ENCODE measurements at places on chromosomes 7 and 10.

DNA sequence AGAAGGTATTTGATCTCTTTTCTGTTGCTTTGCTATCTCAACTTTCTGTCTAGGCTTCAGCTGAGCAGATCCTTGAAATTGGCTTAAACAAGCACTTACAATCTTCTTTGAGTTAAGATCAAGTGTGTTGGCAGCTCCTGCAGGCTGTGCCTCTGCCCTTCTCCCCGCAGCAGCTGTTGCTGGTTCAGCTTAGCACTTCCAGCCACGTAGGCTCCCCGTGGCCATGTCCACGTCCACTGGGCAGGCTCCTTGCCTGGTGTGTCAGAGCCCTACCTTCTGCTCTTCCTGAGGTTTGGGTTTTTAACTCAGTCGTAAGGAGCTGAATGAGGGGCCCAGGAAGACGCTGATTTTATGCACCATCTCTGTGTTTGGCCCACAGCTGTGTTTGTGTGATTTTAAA is 47.2 kb downstream of the CAMK1D start:
- no peak for DNase-seq

DNA sequence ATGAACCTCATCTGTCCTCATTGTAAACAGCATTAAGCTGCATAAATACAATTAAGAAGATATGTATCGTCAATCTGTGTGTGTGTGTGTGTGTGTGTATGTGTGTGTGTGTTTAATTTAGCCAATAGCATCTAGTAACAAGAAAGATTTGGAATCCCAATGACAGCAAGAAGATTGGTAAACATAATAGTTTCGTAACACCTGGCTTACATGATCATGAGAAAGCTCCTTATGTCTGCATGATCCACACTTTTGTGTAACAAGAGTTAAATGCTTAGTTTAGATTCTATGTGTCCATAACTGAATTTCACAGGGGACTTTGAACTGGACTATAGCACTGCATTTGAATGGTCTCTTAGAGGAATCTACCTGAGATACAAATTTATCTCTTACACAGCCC is 191.0 kb upstream of the BET1 start:
- no peak for DNase-seq

- no peak for DNase-seq
Measured at GRCh38 chr7:122518488-122518887, 180.4 kb downstream of the RNF133 start.

GRCh38 chr7:16711730-16712129 is 41.8 kb upstream of the TSPAN13 start:
- no peak for DNase-seq

GRCh38 chr7:3245721-3246120 is 55.3 kb upstream of the SDK1 start:
- DNase-seq = no peak

GRCh38 chr7:95503271-95504131 is 17.8 kb downstream of the ASB4 start:
- no peak for DNase-seq

GRCh38 chr7:48832303-48832845 is 92.0 kb upstream of the CDC14C start:
- DNase-seq = no peak

DNA sequence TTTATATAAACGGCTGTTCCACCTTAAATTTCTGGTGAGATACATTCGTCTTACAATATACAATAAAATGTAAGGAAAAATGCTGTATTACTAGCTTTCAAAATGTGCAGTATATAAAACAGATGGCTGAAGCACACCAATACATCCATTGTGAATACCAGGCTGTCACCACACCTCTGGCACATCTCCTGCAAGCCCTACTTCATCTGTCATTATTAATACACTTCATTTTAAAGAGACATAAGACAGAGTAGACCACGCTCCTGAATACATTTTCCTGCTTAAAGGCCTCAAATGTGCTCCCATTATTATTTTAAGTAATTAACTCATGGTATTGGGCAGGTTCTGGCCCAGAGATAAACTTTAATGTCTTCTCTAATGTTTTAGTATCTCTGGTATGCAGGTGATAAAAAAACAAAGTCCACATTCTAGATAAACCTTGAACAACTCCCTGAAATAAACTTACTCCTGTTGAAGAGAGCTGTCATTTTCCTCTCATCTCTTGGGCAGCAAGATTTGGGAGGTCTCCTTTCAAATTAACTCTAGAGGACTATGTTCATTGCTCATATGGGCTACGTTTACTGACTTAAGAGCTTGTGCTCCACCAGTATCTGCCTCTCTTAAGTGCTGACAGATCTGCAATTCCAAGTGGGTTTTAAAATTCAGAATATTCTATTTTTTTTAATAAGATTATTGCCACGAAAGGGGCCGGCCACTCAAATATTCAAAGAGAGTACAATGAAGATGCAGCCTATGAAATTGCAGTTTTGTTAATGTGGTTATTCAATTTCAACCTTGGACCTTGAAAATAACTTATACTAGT is 396.5 kb upstream of the SEMA3D start:
- DNase-seq = no peak

GRCh38 chr10:16735671-16736070 is 81.6 kb downstream of the RSU1 start:
- DNase-seq = no peak

- no peak for DNase-seq
Measured at GRCh38 chr10:43931308-43931930, 282.7 kb upstream of the ZNF32 start.

GRCh38 chr7:50456371-50457123 is 6.4 kb upstream of the FIGNL1 start:
- no peak for DNase-seq

GRCh38 chr10:71475243-71475871 is 78.6 kb downstream of the CDH23 start:
- no peak for DNase-seq

DNA sequence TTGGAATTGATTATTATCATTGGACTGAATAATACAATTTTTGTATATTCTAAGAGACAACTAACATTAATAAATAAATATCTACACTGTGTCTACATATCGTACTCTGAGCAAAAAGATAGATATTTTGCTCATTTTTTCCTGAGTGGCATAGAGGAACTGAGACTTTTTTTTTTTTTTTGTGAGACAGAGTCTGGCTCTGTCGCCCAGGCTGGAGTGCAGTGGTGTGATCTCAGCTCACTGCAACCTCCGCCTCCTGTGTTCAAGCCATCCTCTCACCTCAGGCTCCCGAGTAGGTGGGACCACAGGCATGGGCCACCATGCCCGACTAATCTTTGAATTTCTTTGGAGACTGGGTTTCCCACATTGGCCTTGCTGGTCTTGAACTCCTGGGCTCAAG is 14.0 kb downstream of the KMT2E start:
- no peak for DNase-seq

DNA sequence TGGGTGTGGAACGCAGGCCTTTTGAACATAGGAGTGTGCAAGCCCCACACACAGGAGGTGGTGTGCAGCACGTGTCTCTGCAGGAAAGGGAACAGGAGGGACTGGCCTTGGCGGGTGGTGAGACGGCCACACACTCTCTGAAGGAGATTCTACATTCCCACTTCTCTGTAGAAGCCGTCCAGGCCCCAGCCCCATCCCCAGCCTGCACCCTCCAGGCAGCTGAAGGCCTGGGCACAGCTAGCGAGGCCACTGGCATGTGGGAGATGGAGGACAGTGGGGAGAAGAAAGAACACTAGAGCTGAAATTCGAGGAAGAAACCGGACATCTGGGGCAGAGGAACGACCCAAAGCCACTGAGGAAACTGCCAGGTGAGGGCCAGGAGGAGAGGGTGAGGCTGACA is 507.3 kb downstream of the DNAJB6 start:
- no peak for DNase-seq

GRCh38 chr7:42588876-42589275 is 323.0 kb downstream of the C7orf25 start:
- no peak for DNase-seq

- DNase-seq = no peak
Measured at GRCh38 chr10:89312973-89313372, 11.1 kb downstream of the IFIT2 start.

DNA sequence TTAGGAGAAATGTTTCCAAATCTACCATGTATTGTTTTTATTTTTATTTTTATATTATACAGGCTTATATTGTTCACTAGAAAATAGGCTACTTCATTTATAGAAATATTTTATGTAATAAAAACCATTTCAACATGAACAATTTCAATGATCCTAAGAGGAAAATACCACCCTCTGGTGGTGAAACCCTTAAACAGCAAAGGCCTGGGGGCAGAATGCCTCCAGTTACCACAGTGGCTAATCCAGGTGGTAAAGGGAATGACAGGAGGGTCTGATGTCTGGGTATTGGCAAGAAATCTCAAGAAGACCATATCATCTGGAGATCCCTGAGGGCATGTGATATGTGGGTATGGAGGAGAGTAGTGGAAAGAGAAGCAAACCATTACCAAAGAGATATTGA is 19.3 kb downstream of the MACC1 start:
- no peak for DNase-seq

DNA sequence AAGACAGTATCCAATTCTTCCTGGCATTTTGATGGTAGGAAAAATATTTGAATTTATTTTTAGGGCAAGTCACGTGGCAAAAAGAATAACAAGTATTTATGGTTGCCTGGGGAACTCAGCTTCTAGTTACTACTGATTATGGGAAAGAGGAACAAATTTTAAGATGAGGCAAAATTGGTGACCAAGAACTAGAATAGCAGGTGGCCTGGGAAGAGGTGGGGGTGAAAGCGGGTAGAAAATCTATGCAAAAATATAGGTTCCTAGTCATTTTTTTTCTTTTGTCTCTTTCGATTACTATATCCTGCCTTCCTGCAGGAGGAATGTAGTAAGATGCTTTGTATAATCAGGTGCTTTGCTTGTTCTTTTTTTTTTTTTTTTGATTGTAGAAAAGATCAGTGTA is 27.8 kb downstream of the ENTPD1 start:
- DNase-seq = no peak

DNA sequence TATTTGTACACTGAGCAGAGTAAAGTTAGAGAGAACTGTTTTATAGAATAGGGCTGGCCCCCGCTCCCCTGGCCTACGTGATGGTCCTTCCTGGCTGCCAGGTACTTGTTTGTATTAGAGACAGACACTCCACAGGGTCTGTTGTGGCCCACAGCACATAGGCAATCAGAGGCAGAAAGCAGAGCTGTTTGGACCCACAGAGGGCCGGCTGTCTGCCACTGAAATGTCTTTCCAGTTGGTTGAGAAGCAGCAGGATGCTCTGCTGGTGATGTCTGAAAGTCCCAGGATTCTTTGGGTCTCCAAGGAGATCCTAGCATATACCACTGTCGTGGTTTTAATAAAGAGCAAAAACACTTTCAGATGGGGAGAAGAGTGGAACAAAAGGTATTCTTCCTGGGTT is 5.2 kb downstream of the STN1 start:
- no peak for DNase-seq

DNA sequence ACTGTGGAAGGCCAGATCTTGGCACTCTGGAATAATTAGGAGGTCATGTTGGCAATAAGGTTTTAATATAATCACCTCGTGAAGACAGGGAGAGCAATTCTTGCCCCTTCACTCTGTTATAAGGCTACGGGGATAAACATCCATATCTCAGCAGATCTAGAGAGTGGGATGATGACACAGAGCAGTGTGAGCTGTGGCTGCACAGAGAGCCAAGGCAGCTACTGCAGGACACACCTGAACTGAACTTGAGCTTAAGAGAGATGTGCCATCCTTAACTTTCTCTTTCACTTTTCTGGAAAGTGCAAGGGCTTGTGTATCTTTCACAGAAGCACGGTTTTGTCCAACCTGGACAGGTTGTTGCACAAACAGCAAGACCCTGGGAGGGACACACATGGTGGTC is 174.7 kb downstream of the GATA3 start:
- no peak for DNase-seq

GRCh38 chr7:99504281-99504602 is 220 bp upstream of the ZKSCAN5 start:
- no peak for DNase-seq

DNA sequence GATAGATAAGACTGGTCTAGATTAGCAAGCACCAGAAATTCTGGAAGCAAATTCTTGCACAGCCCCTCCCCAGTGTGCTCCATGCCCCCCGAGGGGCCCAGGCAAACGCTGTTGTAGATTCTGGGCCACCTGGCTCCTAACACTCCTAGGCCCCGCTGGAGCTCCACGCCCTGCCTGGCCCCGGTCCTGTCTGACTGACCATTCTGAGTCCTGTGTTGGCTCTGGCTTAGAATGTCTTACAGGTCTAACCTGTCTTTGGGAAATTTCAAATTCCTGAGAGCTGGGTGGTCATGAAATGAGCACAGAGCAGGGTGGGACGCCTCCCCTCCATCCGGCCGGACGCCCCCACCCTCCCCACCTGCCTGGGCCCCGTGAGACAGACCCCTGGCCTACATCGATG is 12.6 kb upstream of the OPALIN start:
- DNase-seq = no peak

DNA sequence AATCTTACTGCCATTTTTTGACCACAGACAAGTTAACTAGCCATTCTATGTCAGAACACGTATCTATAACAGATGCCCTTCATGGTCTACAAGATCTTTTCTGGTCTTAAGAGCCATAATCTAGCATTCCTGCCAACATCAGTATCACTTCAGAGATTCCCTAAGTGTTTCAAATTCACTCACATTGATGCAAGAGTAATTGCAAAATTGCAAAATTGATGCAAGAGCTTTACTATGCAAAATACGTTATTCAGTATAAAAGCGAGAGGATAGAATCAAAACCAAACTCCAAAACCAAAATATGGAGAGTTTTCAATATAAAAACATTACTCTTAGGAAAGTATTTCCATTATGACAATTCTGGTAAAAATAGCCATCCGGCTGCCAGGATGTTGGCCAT is 38.1 kb upstream of the PPP1R17 start:
- DNase-seq = no peak

DNA sequence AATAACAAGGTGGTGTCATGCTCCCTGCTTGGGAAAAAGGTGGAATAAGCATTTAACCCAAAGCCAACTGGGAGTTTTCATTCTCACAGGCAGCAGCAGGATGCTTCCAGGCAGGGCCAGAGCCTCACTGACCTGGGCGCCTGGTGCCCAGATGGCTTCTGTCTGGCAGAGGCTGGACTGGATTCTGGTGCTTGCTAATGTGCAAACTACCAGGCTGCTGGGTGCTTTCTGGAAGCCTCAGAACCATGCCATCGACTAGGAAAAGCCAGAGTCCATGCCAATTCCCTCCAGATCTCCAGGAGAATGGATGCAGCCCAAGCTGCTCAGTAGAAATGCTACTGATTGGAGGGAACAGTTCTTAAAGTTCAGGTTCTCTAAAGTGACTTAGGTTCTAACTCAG is 36.2 kb downstream of the VIPR2 start:
- no peak for DNase-seq

DNA sequence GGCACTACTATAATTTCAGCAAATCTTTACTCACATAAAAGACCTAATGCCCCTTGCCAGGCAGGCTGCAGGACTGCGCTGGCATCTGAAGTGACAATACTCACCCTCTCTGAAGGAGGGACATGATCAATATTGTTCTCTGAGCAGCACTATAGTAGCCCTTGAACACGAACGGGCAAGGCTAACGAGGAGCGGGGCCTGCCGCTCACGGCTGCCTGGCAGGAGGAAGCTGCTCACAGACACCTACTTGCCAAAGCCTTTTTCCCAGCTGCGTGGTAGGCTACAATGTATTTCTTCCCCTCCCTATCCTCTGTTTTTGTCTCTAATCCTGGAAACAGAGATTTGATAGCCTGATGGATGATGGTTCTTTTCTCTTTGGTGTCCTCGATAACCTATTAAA is 19.9 kb downstream of the PUS7 start:
- DNase-seq = no peak

Measured in activated T-cell treated with anti-CD3 and anti-CD28 coated beads for 1 hour (primary cell).